ENCODE measurements at places on chromosomes 7 and 10.

GRCh38 chr10:121322046-121322445 is 276.2 kb downstream of the FGFR2 start:
- DNase-seq = no peak

GRCh38 chr7:27097686-27098577 is 2.1 kb upstream of the HOXA1 start:
- no peak for DNase-seq

DNA sequence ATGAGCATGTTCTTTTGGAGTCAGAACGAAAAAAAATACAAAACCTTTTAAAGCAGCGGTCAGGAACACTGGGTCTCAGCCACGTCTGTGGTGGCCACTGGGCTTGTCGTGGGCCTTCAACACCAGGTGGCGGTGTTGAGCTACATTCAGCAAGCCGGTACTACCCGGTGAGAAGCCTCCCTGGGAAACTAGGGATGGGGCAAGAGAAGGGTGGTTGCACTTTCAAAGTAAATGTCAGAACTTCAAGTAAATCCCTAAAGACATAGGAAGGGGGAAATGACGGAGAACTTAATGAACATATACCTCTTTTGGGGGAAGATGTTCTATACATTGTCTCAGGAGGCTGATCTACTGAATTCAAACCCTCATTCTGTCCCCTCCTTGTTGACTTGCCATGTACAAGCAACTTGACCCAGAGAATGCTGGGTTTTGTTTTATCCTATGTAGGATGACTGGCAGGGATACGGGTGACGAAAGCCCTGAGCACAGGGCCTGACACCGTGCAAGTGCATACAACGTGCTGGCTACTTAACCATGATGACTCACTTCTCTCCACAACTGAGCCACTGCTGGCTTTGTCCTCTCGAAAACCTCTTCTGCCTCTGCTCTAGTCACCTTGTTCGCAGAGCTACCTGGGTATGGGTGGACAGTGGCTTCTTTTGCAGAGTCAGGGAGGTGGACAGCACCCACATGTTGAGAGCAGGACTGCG is 49.0 kb upstream of the BAMBI start:
- DNase-seq = peak; percentile 80

DNA sequence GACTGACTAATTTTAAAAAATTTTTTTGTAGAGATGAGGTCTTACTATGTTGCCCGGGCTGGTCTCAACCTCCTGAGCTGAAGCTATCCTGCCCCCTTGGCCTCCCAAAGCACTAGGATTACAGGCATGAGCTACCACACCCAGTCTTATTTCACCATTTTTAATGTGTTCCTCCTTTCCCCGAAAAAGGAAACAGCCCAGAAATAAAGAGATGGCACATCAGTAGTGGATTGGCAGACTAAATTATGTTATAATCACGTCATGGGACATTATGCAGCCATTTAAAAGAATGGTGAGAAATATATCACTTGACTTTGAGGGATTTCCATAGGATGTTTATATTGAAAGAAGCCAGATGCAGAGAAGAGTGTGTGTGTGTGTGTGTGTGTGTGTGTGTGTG is 40.5 kb downstream of the CAPZA2 start:
- DNase-seq = no peak

DNA sequence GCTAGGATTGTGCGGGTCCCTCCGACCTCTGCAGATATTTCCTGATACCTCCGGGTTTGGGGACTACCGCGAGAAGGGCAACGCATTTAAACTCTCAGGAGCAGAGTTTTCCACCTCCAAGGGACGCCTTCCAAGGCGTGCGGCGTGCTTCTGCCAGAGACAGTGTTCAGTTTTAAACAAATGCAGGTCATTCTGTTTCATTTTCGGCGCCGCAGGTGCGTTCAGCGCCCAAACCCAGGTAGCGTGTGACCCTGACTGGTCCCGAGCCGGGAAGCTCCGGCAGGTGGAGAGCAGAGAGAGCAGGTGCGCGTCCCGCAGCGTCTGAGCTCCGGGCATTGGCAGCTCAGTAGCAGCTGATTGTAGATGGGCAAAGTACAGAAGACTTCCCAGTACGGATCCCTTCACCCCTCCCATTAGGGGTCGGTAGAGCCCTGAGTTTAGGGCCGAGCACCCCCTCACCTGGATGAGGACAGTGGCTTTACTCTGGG is 1.4 kb upstream of the CYP26A1 start:
- DNase-seq = no peak

GRCh38 chr7:23012186-23012585 is 1.7 kb downstream of the HYCC1 start:
- DNase-seq = no peak

- DNase-seq = no peak
Measured at GRCh38 chr10:79220307-79220706, 127.0 kb upstream of the PPIF start.

DNA sequence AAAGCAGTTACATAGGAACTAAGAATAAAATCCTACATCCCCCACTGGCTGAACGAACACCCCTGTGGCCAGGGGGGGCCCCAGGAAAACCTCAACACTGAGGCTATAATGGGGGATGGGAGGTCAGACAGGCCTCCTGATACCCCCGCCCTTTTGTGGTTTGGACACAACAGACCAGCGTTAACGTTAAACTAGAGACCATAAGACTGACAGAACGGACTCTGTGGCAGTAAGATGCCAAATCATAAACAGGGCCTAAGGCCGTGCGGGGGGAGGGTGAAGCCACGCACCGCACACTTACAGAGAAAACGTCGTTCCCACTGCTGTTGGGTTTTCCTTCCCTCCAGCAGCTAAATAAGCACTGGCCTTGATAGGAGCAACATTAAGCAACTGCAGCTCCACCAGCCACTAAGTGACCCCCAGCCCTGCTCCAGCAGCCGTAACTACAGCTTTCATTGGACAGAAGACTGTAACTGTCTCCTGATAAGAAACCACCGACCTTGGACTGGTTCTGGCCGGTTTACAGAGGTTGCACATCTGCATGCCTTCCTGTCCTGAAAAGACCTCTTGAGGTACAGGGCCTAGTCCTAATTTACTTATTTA is 3.4 kb upstream of the PPP2R2D start:
- no peak for DNase-seq

DNA sequence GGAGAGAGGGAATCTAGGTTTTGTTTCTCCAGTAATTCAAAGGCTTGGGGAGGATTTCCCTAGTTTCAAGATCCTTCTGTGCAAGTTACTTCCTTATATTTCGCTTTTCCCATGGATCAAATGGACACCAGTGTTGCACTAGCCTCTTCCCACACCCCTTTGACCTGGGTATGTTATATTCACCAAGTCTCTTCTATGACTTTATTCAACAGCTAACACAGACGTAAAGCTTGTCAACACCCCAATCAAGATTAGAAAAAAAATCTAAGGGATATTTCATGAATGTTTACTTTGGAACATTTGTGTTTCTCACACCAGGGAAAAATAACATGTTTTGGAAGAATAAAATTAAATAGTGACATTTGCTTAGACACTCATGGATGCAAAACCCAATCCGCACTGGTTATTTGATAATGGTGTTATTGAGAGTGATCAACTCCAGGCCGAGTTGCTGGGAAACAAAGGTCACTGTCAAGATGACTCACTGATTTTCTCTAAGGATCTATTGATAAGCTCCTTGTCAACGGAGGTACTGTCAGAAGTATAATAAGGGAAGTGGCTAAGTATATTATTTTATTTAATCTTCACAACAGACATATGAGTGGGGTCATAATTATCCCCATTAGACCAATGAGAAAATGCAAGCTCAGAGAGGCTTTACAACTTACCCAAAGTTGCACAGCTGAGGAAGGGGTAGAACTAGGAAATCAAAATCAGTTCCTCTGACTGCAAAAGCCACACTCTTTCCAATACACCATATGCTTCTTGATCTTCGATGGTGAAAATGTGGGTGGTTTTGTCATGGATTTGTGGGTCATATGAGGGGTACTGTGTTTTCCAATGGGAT is 52.2 kb downstream of the CREB3L2 start:
- DNase-seq = no peak

- DNase-seq = no peak
Measured at GRCh38 chr10:77004917-77005564, 632.6 kb downstream of the KCNMA1 start.

GRCh38 chr7:20310963-20311742 is 19.5 kb upstream of the ITGB8 start:
- DNase-seq = no peak

DNA sequence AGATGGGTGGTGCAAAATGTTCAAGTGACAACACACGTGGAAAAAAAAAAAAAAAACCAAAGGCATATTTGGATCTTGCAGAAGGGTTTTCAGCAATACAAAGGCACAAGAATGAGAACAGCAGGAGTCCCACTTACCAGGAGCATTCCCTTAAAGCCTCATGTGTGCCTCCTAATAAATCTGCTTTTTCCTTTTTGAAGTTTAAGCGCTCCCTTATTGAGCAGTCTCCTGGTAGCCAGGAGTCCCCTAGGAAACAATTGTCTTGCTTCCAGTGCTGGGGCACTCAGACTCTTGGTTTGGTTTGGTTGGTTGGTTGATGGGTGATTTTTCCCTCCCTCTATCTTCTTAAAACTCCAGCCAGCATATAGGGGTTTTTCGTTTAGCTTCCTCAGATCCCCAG is 321.8 kb upstream of the NFE2L3 start:
- DNase-seq = no peak

- DNase-seq = no peak
Measured at GRCh38 chr7:29207162-29207801, 12.7 kb downstream of the CHN2 start.

DNA sequence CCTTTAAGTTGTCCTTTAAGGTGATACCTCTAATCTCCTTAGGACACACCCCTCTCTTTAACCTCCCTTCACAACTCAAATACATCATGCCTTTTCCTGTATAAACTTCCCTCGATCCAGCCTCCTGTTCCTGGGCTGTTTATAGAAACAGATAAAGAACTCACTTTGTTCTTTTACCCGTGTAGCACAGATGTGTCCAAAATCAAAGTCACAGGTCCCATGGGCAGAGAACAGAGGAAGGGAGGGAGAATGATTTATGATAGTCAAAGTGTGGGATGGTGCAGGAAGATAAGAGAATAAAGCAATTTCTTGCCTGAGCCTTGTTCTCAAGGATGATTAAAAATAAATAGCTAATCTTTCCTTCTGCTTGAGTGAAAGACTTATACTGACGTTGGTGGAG is 50.3 kb upstream of the CABCOCO1 start:
- DNase-seq = no peak

GRCh38 chr10:71335173-71335708 is 16.2 kb downstream of the SLC29A3 start:
- DNase-seq = no peak

Measured in CD4-positive, alpha-beta T cell treated with Interleukin-17A for 4 hours (primary cell).